ENCODE measurements at places on chromosomes 4 and X.

GRCh38 chr4:22471999-22472461, 43.8 kb downstream of the ADGRA3 start:
- DNase-seq = no peak

GRCh38 chr4:26361297-26361696, 40.5 kb downstream of the RBPJ start:
- DNase-seq = no peak

DNA sequence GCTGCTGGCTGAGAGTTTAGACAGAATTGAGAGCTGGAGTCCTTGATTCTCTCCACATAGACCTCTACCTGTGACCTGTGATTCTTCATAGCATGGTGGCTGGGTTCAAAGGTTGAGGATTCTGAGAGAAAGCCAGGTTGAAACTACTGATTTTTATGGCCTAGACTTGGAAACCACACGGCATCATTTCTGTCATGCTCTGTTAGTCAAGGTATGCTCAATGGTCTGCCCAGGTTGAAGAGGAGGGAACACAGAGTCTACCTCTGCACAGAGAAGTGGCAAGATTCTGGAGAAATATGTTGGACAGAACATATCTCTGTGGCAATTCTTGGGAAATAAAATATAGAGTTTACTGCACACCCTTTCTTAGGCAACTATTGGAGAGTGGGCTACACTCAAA, 57.2 kb upstream of the CXorf66 start:
- DNase-seq = no peak

DNA sequence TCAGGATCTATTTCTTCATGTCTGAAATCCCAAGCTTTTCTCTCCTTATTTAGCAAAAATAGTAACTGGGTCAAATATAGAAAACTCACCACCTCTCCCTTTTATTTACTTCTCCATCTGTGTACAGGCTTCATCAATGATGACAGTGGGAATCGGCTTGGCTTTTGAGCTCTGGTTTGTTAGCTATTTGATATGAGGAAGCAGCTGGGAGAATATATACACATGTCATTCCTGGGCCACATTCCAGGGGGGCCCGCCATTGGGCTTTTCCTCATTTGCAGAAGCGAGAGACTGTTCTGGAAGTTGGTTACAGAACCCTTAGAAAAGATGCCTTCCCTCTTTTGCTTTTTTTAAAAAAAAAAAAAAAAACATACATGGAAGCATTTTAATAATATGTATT, 107.4 kb upstream of the F9 start:
- DNase-seq = no peak

DNA sequence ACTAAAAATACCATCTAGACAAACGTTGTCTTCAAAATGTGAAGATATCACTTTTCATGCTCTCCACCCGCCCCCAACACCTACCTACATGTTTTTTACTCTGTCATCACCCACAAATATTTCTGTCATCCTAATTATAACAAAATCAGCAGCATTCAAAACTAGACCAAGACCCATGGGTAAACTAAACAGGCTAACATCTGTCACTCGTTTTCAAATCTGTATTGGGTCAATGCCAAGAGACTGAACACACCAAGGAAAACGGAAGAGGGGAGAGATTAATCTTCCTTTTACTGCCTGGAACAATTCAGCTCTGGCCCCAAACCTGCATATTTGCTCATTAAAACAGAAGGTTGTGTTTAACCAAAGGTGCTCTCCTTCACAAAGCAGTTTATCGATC, 17.5 kb downstream of the FAM184B start:
- DNase-seq = no peak

DNA sequence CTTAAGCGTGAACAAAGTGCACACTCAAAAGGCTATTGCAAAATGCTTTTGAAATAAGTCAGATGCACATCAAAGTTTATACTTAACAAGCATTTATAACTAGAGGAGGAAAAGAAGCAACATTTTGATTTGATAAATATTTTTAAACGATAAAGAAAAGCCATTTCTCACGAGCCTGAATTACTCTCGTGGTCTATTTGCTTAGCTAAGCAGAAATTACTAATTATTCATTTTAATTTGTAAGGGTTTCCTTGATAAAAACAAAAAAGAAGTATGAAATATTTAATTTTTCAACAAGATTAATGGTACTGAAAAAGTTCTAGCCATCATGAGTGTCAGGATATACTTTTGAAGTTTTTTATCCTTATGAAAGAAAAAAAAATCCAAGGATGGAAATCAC, 78.2 kb downstream of the UNC5C start:
- no peak for DNase-seq

- peak; percentile 72 for DNase-seq
Measured at GRCh38 chr4:8176547-8177399, 18.2 kb upstream of the ABLIM2 start.

DNA sequence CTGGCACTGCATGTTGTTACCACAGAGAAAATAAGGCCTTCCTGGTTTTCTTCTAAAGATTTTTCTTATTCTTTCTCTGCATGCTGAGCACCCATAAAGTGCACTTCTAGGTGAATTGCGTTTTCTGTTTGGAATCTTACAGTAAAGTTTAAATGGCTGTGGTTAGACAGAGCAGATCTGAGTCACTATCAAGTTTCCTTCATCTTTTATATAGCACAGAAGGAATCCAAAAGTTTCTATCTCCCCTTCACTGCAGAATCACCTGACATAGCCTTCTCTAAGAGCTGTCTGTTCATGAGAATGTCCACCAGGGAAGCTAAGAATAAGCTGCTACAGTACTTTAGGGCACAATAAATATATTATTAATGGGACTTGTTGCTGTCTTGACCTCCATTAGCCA, 455.5 kb upstream of the FAM241A start:
- no peak for DNase-seq

DNA sequence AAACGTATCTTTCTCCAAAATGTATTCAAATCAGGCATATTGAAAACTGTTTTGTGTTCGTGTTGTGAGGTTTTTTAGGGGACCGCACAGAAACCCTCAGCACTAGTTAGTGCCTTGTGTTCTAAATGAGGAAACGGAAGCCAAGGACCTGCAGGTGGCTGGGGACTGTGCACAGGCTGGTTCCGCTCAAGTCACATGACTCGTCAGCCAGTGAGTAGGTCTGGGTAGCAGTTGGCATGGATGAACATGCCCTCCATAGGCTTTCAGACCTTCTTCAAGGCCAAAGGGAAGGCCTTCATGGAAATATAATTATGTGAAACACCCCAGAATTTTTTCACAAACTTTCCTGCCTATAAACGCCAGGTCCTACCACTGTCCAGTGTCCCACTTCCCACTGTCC, 1.3 kb upstream of the F11 start:
- no peak for DNase-seq

DNA sequence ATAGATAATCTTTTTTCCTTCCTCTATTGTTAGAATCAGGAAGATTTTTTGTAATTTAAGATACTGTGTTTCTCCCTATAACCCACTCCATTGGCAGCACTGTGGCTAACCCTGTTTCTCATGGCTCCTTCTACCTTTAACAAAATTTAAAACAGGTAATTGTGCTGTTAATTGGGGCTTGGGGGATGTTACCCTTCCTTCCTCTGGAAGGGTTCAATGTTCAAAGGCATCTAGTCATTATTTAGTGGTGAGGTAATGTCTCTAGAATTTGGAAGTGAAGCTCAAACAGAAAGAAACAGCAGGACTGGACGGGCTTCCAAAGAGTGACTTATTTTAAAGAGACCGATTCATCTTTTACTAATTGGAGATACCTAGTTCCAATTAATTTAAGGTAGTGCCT, 166.4 kb downstream of the TRIML1 start:
- DNase-seq = no peak

- DNase-seq = no peak
Measured at GRCh38 chr4:130422261-130422660, 1326.3 kb downstream of the C4orf33 start.

DNA sequence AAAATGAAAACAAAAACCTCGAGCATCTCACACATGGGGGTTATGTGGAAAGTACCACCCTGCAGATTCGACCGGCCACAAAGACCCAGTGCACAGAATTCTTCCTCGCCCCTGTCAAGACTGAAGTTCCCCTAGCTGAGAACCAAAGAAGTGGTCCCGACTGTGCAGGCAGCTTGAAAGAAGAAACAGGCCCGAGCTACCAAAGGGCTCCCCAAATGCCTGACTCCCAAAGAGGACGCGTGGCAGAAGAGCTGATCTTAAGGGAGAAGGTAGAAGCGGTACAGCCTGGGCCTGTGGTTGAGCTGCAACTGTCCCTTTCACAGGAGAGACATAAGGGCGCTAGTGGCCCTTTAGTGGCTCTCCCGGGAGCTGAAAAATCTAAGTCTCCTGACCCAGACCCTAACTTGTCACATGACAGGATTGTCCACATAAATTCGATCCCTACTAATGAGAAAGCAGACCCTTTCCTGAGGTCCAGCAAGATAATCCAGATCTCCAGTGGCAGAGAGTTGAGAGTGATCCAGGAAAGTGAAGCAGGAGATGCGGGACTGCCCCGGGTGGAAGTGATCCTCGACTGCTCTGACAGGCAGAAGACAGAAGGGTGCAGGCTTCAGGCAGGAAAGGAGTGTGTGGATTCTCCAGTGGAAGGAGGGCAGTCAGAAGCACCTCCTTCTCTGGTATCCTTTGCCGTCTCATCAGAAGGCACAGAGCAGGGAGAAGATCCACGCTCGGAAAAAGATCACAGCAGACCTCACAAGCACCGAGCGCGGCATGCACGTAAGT, 108.8 kb upstream of the MYOZ2 start:
- DNase-seq = no peak

DNA sequence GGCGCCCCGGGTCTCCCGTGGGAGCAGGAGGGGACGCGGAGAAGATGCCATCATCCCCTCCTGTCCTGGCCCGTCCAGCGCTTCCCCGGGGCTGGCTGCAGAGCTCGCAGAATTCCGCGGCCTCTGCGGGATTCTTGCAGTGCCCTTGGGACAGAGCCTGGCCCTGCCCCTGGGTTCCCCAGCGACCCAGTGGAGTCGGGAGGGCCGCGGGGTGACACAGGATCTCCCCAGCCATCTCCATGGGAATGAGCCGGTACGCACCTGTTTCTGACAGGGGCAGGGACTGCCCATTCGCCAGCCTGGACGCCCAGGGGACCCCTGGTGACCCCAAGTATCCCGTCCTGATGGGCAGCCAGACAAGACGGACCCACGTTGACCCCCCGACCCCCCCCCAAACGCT, 482 bp downstream of the FAM9C start:
- DNase-seq = no peak

DNA sequence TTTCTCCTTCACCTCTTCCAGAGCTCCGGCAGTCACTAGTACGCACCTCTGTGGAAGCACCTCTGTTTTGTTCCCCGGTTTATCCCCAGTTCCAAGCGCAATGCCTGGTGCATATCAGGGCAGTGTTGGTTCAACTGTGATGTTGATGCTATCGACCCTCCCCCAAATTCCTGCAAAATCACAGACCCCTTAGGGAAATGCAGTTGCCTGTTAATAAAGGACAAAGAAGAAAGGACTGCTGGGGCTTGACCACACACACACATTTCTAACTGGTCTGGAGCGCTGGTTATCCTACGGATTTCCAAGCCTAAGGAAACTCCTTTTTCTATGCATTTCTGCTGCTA, 530 bp upstream of the NMU start:
- DNase-seq = no peak

GRCh38 chr4:1577822-1578217, 106.3 kb downstream of the FAM53A start:
- no peak for DNase-seq

DNA sequence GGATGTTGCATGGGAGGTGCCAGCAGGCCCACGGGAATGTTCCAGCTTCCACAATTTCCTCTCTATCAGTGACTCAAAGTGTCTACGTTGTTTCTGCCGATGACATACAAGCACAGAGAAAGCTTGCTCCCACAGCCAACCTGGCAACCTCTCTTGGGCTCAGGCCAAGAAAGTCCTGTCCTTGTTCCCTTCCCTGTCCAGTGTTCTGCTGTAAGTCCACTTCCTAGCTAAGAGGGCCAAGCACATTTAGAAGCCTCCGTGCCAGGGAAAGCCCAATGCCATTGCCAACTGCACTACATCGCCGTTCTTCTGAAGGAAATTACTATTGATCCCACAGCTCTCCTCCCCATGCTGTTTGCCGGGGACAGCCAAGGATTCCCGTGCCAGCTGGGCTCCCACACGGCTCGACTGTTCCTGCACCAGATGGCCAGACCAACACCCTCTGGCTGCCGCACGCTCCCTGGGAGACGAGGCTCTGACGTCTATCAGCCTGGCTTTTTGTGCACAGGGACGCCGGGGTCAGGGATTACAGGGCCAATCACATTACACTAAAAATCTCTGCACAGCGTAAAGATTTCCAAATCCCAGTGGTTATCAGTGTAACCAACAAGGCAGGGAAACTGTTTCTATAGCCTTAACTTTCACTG, 284.0 kb downstream of the BCOR start:
- DNase-seq = peak; percentile 90

DNA sequence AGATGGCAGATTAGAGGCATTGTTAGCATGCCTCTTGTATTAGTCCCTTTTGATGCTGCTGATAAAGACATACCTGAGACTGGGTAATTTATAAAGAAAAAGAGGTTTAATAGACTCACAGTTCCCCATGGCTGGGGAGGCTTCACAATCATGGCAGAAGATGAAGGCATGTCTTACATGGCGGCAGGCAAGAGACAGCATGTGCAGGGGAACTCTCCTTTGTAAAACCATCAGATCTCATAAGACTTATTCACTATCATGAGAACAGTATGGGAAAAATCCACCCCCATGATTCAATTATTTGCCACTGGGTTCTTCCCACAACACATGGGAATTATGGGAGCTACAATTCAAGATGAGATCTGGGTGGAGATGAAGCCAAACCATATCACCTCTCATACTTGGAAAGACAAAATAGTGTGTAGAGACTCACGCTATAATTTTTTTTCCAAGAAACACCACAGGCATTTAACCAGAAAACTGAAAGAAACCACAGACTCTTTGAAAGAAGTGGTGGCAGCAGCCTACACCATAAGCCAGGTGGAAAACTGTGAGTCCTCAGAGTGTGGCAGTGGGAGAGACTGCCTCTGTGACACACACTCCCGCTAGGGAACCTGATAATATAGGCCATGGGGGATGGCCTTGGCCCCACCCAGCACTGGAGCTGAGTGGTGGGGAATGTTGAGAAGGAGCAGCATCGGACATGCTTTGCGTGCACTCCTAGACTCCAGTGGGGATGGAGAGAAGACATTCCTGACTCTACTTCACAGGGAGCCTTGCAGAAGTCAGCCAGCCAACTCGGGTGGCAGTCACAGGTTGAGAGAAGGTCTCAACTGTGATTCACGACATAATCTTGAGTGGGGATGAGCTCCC, 51.5 kb downstream of the SLC2A9 start:
- no peak for DNase-seq

- DNase-seq = no peak
Measured at GRCh38 chrX:67437821-67438220, 106.0 kb upstream of the AR start.

- DNase-seq = no peak
Measured at GRCh38 chr4:143728166-143728565, 27.7 kb upstream of the FREM3 start.

DNA sequence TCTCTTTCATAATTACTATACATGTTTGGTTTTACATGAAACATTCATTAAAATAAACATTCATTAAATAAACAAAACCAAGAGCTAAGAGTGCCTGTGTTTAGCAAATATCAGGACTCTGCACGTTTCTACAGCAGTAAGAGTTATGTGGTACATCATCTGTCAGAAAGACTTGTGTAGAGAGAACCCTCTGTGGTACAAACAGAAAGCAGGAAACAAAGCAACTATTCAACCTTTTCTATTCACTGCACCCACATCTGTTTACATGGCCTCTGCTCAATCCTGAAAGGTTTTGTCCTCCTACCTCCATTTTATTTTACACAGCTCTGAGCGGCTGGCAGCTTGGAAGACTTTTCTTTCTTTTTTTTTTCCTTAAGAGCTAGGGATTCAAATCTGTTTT, 90.7 kb upstream of the PCDH18 start:
- no peak for DNase-seq

- no peak for DNase-seq
Measured at GRCh38 chr4:47788126-47788525, 49.7 kb downstream of the CORIN start.

Measured in right atrium auricular region (tissue), 2 donors.